ENCODE measurements at places on chromosomes 2 and 18. TPM values are rescaled to one million over a fixed set of nuclear protein-coding genes. Genes with fewer than 3 reads are reported as not detected.

The GAD1 gene
- 0.41 TPM for total RNA-seq

- DNase-seq, result no peak
- no peaks in the 10 kb centered on the region for H3K36me3 ChIP-seq
- H3K4me3 ChIP-seq, result no peak overlapping the region
- no peaks in the 10 kb centered on the region for H3K4me1 ChIP-seq
- no peaks in the 10 kb centered on the region for H3K27me3 ChIP-seq
- no peak overlapping the region for H3K27ac ChIP-seq
Observed at GRCh38 chr18:49854681-49855080, 41.3 kb upstream of the ACAA2 start.

DNA sequence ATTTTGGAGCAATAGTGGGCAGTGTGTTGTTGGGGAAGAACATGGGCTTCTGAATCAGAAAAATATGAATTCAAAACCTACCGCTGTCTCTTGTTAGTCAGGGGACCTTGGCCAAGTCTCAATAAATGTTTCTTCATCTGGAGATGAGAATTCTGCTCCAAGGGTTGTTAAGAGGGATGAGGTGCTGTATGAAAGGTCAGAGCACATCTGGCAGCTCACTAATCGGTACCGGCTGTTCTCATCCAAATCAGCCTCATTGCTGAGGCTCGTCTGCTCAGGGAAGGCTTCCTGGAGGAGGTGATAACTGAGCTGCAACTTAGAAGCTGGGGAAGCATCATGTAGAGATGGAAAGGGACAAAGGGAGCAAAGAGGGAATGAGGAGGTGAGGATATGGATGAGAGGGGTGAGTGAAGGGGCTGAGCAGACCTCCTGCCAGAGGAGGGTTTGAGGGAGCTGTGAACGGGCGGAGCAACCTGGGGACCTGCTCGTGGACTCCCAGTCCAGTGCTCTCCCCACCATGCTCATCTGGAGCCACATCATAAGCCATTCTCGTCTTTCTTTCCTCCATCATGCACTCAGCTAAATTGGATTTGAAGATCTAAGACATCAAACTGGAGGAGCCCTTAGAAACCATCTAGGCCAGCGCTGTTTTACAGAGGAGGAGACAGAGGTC lies 47.4 kb downstream of the GREB1 start:
- no peaks in the 10 kb centered on the region for H3K27me3 ChIP-seq
- no peak overlapping the region for H3K27ac ChIP-seq
- no peak for DNase-seq

- H3K4me1 ChIP-seq, result peaks cover 12% of the 10 kb centered on the region
- peak; percentile 87 for DNase-seq
- no peaks in the 10 kb centered on the region for H3K27me3 ChIP-seq
- peak overlapping the region; percentile 19 for H3K4me3 ChIP-seq
Observed at GRCh38 chr2:152200565-152201465, 25.3 kb upstream of the STAM2 start.

DNA sequence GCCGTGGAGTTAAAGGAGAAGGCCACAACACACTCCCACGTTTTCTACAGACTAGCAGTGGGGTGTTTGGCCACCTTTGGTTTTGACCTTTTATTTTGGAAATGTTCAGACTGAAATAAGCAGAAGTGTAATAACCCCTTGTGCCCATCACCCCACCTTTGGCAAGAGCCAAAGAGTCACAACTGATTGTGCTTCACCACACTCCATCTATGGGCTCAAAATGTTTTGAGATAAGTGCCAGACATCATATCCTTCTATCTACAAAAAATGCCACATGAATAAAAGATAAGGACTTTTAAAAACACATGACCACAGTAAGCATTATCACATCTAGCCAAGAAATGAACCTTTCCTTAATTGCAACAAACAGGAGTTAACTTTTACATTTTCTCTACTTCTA lies 9.9 kb upstream of the GPR35 start:
- H3K27ac ChIP-seq, result no peak overlapping the region
- H3K36me3 ChIP-seq, result no peaks in the 10 kb centered on the region
- H3K4me1 ChIP-seq, result no peaks in the 10 kb centered on the region

GRCh38 chr18:77131652-77132368 lies 773 bp downstream of the MBP start:
- H3K36me3 ChIP-seq, result no peaks in the 10 kb centered on the region
- peak overlapping the region; percentile 89 for H3K27ac ChIP-seq
- no peak for DNase-seq
- peak overlapping the region; percentile 81 for H3K4me3 ChIP-seq
- peaks cover 50% of the 10 kb centered on the region for H3K4me1 ChIP-seq
- H3K27me3 ChIP-seq, result no peaks in the 10 kb centered on the region

Data from thoracic aorta (tissue), 2 donors.